Naive thymus-derived CD8-positive, alpha-beta T cell (primary cell): ENCODE measurements at places on chromosomes 2 and 18. TPM values are rescaled to one million over a fixed set of nuclear protein-coding genes. Genes with fewer than 3 reads are reported as not detected.

ANKRD62 gene
- total RNA-seq: not detected

STPG4 gene
- total RNA-seq: 1.0 TPM

LCT gene
- 0.36 TPM for total RNA-seq

ERBB4 gene
- not detected for total RNA-seq

KLHL30 gene
- not detected for total RNA-seq

COL6A3 gene
- total RNA-seq: 3.5 TPM

GKN1 gene
- total RNA-seq: not detected

CELF4 gene
- not detected for total RNA-seq

TUBA4B gene
- not detected for total RNA-seq
